ENCODE measurements at places on chromosomes 2 and 18. TPM values are rescaled to one million over a fixed set of nuclear protein-coding genes. Genes with fewer than 3 reads are reported as not detected.

The ID2 gene
- 292 TPM for total RNA-seq

The GPD2 gene
- total RNA-seq: 43.3 TPM

The COL6A3 gene
- 1.0 TPM for total RNA-seq

The MARCHF4 gene
- total RNA-seq: 2.0 TPM

- H3K4me1 ChIP-seq: peaks cover 5% of the 10 kb centered on the region
- no peak for DNase-seq
- H3K27ac ChIP-seq: no peak overlapping the region
- H3K4me3 ChIP-seq: no peak overlapping the region
Observed at GRCh38 chr2:164335128-164335527, 286.2 kb downstream of the GRB14 start.

DNA sequence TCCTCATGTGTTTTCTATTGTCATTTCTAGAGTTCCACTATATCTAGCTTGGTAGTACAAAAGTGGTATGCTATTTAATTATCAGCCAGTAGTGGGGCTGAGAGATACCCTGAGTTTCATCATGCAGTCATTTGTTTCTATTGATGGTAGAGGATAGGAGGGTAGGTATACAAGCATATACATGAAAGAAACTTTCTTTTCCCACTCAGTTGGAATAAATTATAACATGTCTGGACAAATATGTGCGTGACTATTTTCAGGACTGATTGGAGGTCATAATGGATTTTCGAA, 633.2 kb downstream of the NRXN1 start:
- H3K36me3 ChIP-seq: no peaks in the 10 kb centered on the region
- H3K27ac ChIP-seq: no peak overlapping the region
- H3K4me1 ChIP-seq: peaks cover 3% of the 10 kb centered on the region
- no peak overlapping the region for H3K4me3 ChIP-seq
- peaks cover 3% of the 10 kb centered on the region for H3K27me3 ChIP-seq

DNA sequence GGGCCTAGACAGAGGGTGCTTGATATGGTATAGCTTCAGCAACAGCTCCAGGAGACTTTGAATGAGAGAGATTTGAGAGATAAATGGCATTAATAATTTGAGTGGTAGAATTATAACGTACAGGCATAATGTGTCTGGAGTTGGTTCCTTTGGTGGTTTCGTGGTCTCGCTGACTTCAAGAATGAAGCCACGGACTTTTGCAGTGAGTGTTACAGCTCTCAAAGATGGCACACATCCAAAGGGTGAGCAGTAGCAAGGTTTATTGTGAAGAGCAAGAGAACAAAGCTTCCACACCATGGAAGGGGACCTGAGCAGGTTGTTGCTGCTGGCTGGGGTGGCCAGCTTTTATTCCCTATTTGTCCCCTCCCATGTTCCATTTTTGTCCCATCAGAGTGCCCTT, 23.1 kb downstream of the PDCD1 start:
- peaks cover 24% of the 10 kb centered on the region for H3K27me3 ChIP-seq
- no peaks in the 10 kb centered on the region for H3K36me3 ChIP-seq
- no peak for DNase-seq
- no peak overlapping the region for H3K27ac ChIP-seq

DNA sequence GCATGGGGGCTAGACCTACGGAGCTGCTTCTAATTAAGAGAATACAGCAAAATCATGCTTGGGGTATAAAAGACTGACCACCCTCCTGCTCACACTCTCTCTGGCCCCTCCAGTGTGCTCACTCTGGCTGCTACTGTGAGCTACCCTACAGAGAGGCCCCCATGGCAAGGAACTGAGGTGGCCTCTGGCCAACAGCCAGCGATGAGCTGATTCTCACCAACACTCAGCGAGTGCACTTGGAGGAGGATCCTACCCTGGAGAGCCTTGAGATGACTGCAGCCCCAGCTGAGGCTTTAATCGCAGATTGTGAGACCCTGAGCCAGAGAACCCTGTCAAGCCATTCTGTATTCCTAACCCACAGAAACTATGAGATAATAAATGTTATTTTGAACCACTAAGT, 88.2 kb downstream of the GFPT1 start:
- peaks cover 28% of the 10 kb centered on the region for H3K27me3 ChIP-seq
- H3K36me3 ChIP-seq: peaks cover 1% of the 10 kb centered on the region
- no peaks in the 10 kb centered on the region for H3K4me1 ChIP-seq
- H3K27ac ChIP-seq: no peak overlapping the region
- DNase-seq: no peak

GRCh38 chr2:205293559-205293958, 388.7 kb upstream of the NRP2 start:
- DNase-seq: no peak
- H3K36me3 ChIP-seq: peaks cover 2% of the 10 kb centered on the region
- H3K27me3 ChIP-seq: no peaks in the 10 kb centered on the region
- peak overlapping the region; percentile 52 for H3K27ac ChIP-seq
- H3K4me1 ChIP-seq: peaks cover 31% of the 10 kb centered on the region

DNA sequence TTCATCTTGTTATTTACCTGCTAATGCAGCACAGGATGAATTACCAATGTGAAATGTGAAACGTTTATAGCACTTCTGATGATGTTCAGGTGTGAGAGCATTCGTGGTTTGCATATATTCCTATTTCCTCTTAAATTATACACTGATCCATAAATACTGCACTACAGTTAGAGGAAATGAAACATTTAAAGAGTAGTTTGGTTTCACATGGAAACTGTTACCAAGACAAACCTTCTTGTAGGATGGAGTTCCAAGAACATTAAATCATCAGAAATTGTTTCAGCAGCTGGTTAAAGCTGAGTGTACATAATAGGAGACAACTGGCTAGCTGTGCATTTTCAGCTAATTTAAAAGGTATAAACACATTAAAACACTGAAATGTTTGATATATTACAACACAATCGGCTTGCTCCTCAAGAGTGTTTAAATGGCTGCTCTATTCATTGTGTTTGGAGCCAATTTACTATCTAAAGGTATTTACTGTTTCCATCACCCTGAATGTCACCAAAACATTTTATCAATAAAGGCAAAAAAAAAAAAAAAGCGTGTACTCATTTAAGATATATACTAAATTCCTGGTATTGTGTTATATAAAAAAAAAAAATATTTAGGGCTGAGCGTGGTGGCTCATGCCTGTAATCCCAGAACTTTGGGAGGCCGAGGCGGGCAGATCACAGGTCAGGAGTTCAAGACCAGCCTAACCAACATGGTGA, 100.6 kb downstream of the DYM start:
- H3K36me3 ChIP-seq: peaks cover 11% of the 10 kb centered on the region
- no peak overlapping the region for H3K27ac ChIP-seq

Measured in progenitor cell of endocrine pancreas (in vitro differentiated cells).